Bronchus fibroblast of lung (primary cell): ENCODE measurements at places on chromosomes 3 and 15. TPM values are rescaled to one million over a fixed set of nuclear protein-coding genes. Genes with fewer than 3 reads are reported as not detected.

Gene PRTG
- total RNA-seq = 3.4 and 4.2 TPM in 2 replicates

Gene CSTA
- 1.0 TPM in 1 of 2 replicates, not detected in the other for total RNA-seq

Gene UACA
- total RNA-seq = 24.2 and 29.1 TPM in 2 replicates

Gene GNAT1
- total RNA-seq = not detected in 2 replicates

Gene NR1I2
- under 0.01 and 0.34 TPM in 2 replicates for total RNA-seq

Gene SPRED1
- total RNA-seq = 12.2 and 14.0 TPM in 2 replicates

Gene PIGZ
- 0.34 and 0.59 TPM in 2 replicates for total RNA-seq

Gene CLDN11
- total RNA-seq = 267 and 272 TPM in 2 replicates

Gene CNTN3
- total RNA-seq = 0.45 and 0.84 TPM in 2 replicates

Gene NOX5
- total RNA-seq = 0.15 TPM in 1 of 2 replicates, not detected in the other

Gene IL17RC
- 40.0 and 44.6 TPM in 2 replicates for total RNA-seq

Gene EIF2B5
- 24.4 and 28.9 TPM in 2 replicates for total RNA-seq

Gene MCTP2
- 1.8 TPM in 2 replicates for total RNA-seq

Gene CCDC54
- not detected in 2 replicates for total RNA-seq

Gene ZNF80
- not detected in 2 replicates for total RNA-seq

Gene SENP5
- total RNA-seq = 16.5 and 16.8 TPM in 2 replicates

Gene TBL1XR1
- total RNA-seq = 57.3 and 59.5 TPM in 2 replicates

Gene TMEM87A
- 25.1 and 31.3 TPM in 2 replicates for total RNA-seq

Gene C3orf33
- total RNA-seq = 1.2 and 2.0 TPM in 2 replicates

Gene LINGO1
- total RNA-seq = under 0.01 TPM in 1 of 2 replicates, not detected in the other

Gene GUCA1C
- total RNA-seq = not detected in 2 replicates

Gene CKMT1B
- not detected in 2 replicates for total RNA-seq

Gene NANOGP8
- not detected in 2 replicates for total RNA-seq

Gene PP2D1
- total RNA-seq = not detected in 2 replicates

Gene KCNMB3
- 0.34 and 0.89 TPM in 2 replicates for total RNA-seq

Gene TNFAIP8L3
- total RNA-seq = 2.1 and 3.2 TPM in 2 replicates

Gene SH2D7
- not detected in 2 replicates for total RNA-seq

Gene POPDC2
- not detected in 2 replicates for total RNA-seq

Gene PLA2G4F
- total RNA-seq = not detected in 2 replicates

Gene FOXL2NB
- total RNA-seq = not detected in 2 replicates

Gene IQSEC1
- total RNA-seq = 7.6 and 8.2 TPM in 2 replicates

Gene GOLGA6L10
- under 0.01 and 0.34 TPM in 2 replicates for total RNA-seq

Gene NRROS
- total RNA-seq = under 0.01 and 0.17 TPM in 2 replicates
